Activated T-helper 17 cell treated with anti-CD3 and anti-CD28 coated beads, Interleukin-2, amount 50 U/mL, for 72 hours (primary cell): ENCODE measurements at places on chromosomes 3 and 15. TPM values are rescaled to one million over a fixed set of nuclear protein-coding genes. Genes with fewer than 3 reads are reported as not detected.

NAA50 gene
- 62.1 TPM for total RNA-seq

ZBBX gene
- total RNA-seq = not detected

C3orf85 gene
- total RNA-seq = not detected

TEX9 gene
- total RNA-seq = 1.0 TPM

MINAR1 gene
- 0.77 TPM for total RNA-seq

CPNE9 gene
- 0.32 TPM for total RNA-seq

CLRN1 gene
- not detected for total RNA-seq

ANXA2 gene
- total RNA-seq = 120 TPM

RSL24D1 gene
- 107 TPM for total RNA-seq

DNA sequence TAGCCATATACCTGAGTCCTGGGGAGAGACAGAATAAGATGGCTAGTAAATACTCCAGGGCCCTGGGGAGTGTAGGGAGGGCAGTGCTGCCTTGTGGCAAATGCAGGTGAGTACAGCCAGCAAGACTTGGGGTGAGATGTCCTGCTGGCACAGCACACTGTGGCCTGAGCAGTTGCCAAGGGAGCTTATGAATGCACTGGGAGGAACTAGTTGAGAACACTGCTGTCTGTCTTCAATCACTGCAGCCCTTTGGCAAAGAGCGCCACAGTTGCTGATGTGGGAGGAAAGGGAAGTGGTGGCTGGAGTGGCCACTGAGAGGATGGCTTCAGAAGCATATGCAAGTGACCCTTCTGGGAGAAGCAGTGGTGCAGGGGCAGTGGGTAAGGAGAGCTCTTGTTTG lies 264.6 kb downstream of the RORA start:
- ATAC-seq = no peak

DNA sequence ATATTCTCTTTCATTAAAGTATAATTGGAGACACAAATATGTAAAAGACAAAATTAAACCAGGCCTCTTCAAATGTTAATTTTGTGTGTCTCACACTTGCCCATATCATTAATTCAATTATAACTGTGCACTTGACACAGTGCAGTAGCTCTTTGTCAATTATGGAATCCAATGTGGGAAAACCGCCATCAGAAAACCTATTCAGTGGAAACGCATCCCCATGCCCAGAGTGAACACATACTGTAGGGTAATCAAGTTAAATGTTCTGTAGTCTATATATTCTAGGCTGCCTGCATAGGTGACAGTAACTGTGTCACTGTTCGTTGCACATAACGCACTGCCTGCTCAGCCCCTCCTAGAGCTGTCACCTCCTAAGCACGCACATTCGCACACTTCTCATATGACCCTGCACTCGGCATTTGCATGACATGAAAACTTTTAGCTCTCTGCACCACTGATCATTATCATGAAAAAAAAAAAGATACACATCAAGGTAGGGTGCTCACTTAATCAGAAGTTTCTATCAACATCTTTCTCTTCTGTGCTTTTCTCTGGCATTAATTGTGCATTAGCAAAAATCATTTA lies 63.2 kb downstream of the MEIS2 start:
- ATAC-seq = no peak

DNA sequence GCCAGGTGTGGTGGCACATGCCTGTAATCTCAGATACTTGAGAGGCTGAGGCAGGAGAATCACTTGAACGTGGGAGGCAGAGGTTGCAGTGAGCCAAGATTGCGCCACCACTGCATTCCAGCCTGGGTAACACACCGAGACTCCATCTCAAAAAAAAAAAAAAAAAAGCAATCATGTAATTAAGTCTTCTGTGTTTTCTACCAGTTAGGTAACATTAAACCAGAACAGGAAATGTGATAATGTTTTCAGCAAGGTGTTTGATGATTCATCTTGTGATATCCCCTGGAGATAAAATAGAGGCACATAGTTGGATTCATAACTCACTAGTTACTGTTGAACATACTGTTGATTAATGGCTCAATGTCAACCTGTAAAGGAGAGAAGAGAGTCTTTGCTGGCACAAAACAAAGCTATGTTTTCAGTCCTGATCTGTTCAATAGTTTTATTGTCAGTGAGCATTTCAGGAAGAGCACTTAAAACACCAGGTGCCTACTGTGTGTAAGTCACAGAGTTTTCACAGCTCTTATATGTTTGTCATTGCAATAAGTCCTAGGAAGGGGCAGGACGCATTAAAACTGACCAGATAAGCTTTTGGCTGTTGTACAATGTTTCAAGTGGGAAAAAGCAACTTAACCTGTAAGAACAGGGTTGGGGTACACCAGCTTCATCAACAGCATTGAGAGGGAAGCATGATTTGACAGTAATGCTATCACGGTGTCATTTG lies 19.5 kb downstream of the DNAJB11 start:
- peak; percentile 73 for ATAC-seq

- peak; percentile 90 for ATAC-seq
These were observed 31.8 kb upstream of the RASA2 start for GRCh38 chr3:141454906-141455602.

- no peak for ATAC-seq
These were observed 199.1 kb upstream of the AZI2 start for GRCh38 chr3:28547677-28548076.

DNA sequence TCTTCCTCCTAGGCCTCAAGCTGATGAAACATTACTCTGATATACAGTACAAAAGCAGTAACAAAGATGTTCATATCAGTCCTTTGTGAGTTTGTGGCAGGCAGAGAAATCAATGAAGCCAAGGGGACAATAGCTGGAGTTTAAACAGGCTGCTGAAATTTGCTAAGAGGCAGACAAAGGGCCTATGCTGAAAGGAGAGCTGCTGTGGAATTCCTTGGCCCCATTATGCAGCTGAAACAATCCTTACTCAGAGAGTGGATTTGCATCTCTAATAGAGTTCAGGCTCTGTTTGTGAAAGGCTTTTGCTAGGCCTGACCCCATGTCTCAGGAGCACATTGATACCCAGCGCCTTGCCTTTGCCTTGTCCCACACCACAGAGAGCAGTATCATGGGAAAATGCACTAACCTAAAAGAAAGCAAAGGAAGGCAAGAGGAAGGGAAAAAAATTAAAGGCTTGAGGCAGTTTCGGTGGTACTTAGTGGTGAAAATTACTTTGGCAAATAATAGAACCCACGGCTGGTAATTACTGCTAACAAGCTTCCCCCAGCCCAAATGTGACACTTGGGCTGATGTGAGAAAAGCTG lies 195.0 kb upstream of the EPHA3 start:
- ATAC-seq = no peak

- ATAC-seq = peak; percentile 88
These were observed 150.2 kb downstream of the DNAJB8 start for GRCh38 chr3:128316481-128316891.

DNA sequence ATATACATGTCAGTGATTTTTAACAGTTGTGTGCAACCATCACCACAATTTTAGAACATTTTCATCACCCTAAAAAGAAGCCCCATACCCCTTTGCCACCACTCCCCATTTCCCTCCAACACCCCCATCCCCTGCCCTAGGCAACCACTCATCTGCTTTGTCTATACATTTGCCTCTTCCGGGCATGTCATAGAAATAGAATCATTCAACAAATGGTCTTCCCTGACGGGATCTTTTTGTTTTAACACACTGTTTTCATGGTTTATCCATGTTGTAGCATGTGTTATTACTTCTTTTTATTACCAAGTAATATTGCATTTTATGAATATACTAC lies 4.0 kb downstream of the VILL start:
- ATAC-seq = peak; percentile 22

- ATAC-seq = peak; percentile 9
These were observed 178.1 kb downstream of the POTEB3 start for GRCh38 chr15:21261965-21262850.

GRCh38 chr15:50046159-50046558 lies 72.9 kb downstream of the ATP8B4 start:
- ATAC-seq = no peak

DNA sequence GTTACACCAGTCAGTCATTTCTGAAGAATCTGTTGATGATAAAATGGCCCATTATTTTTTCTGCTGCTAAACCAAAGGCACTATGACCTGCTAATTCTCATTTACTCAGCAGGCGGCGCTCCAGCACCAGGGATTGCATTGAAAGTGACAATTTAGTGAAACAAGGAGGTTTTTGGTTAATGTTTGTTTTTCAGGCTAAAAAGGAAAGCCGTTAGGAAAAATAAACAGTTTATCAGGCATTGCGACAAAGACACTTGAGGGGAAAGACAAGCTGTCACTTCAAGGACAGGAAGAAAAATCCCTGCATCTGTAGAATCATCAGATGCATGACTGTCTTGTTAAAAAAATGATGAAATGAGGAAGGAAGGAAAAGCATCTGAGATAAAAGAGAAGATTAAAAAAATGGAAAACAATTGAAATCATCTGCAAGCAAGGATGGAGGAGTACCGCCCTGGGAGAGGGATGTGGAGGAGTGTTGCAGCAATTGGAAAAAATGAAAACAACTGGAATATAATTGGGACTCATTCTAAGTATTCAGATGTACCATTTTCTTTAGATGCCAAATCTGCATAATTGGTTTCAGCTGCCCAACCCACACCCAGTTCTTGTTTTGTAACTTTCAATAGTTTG lies 54.0 kb downstream of the NR1D2 start:
- no peak for ATAC-seq

- ATAC-seq = no peak
These were observed 186.1 kb upstream of the CGNL1 start for GRCh38 chr15:57190208-57190607.

- ATAC-seq = no peak
These were observed 67.6 kb downstream of the DCLK3 start for GRCh38 chr3:36696799-36697198.

- ATAC-seq = no peak
These were observed 4.4 kb upstream of the DNAJB8 start for GRCh38 chr3:128471110-128471509.

DNA sequence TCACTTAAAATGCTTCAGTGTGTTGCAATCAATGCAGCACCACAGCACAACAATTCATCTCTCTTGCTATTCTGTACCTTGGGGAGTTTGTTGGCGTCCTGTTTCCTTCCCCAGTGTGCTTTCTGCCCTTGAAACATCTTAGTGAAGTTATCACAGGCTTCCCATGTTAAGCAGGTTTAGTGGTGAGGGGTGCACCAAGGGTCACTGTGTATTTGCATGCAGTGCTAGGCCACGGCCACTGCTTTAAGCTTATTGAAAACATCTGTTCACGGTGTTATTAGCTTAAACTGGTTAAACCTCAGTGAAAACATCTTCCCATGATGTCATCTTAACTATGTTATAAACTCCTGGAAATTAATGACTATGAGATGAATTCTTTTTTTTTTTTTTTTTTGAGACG lies 217.3 kb upstream of the GOLIM4 start:
- ATAC-seq = no peak

GRCh38 chr3:110267304-110267845 lies 804.2 kb upstream of the NECTIN3 start:
- no peak for ATAC-seq

GRCh38 chr3:165742351-165742750 lies 94.9 kb downstream of the BCHE start:
- no peak for ATAC-seq

DNA sequence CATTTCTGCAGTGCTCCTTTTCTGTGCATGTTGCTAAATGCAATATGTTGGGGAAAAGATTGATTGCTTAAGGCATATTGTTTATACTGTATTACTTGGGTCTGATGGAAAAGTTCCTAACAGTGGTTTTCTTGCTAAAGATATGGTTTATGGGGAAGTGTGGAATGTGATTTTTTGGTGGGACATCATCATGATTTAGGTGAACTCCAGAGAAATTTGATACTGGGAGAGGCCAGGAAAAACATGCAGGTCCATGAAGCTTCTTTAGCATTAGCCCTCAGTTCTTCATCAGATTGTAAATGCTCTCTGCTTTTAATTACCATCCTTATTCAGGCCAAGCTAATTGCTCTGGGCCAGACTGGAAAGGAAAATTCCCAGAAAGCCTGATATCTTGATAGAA lies 147.5 kb downstream of the LRTM1 start:
- ATAC-seq = no peak

DNA sequence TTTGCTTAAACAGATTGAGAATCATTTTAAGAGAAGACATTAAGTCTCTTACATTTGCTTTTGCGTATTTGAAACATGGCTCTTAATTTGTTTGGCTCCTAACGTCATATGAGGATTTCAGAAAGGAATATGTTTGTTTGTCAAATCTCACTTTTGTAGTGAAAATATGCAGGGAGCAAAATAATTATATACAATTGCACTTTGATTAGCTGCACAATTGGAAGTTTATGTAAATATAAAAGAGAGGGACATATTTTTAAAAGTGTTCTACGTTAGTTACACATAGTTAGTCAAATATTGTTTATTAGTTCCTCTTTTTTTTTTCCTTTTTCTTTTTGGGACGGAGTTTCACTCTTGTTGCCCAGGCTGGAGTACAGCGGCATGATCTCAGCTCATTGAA lies 42.7 kb upstream of the GOLIM4 start:
- no peak for ATAC-seq

DNA sequence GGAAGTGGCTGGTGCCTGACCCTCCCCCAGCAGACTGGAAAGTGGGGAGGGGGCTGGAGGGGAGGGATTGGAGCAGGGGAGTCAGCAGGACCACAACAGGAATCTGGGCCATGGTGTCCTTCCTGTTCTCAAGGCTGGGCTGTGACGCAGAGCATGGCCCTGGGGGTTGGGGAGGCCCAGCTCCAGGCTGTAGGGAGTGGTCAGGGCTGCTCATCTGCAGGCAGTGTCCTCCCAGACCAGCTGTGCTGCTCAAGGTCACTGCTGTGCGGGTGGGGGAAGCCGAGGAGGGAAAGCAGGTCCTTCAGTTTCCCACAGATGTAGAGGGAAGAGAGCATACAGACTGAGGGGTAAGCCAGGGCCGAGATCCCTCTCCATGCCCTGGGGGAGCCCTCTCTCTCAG lies 40.7 kb downstream of the CYP11A1 start:
- no peak for ATAC-seq

GRCh38 chr3:74089814-74090213 lies 465.1 kb upstream of the PDZRN3 start:
- ATAC-seq = no peak
